ENCODE measurements at places on chromosomes 2 and 18. TPM values are rescaled to one million over a fixed set of nuclear protein-coding genes. Genes with fewer than 3 reads are reported as not detected.
A peak's percentile ranks its signal among the peaks of the same experiment; 100 is the strongest.

IL1F10 gene
- total RNA-seq: not detected

ABCG5 gene
- total RNA-seq: not detected

DNA sequence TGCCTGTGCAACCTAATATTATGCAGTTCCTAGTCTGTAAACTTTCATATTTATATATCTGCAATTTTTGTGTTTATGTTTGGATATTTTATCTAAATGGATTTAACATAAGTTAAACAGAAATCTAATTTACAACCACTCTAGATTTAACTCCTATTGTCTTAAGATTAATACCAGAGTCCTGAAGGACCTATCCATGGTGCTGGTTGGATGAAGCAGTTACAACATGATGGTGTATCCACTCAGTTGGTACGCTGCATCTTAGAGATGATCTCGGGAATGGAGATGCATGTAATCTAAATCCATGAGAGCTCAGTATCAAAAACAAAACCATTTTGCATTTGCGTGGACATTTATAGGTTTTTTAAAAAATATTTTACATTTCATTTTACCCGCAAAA is 745.9 kb upstream of the SLC8A1 start:
- no peak overlapping the region for H3K27ac ChIP-seq
- no peaks in the 10 kb centered on the region for H3K36me3 ChIP-seq
- DNase-seq: no peak
- no peak overlapping the region for H3K4me3 ChIP-seq
- no peaks in the 10 kb centered on the region for H3K4me1 ChIP-seq

CAPN13 gene
- total RNA-seq: not detected

GRCh38 chr2:70981866-70982810 is 3.7 kb downstream of the ANKRD53 start:
- DNase-seq: peak; percentile 46
- no peaks in the 10 kb centered on the region for H3K36me3 ChIP-seq
- no peak overlapping the region for H3K4me3 ChIP-seq
- H3K27me3 ChIP-seq: no peaks in the 10 kb centered on the region
- H3K27ac ChIP-seq: no peak overlapping the region

GRCh38 chr2:241862093-241862492 is 3.4 kb upstream of the PDCD1 start:
- peak; percentile 8 for DNase-seq
- peaks cover 15% of the 10 kb centered on the region for H3K27me3 ChIP-seq
- H3K36me3 ChIP-seq: no peaks in the 10 kb centered on the region

Data from adrenal gland (tissue), 19 donors.